ENCODE measurements at places on chromosomes 12 and 14.

DNA sequence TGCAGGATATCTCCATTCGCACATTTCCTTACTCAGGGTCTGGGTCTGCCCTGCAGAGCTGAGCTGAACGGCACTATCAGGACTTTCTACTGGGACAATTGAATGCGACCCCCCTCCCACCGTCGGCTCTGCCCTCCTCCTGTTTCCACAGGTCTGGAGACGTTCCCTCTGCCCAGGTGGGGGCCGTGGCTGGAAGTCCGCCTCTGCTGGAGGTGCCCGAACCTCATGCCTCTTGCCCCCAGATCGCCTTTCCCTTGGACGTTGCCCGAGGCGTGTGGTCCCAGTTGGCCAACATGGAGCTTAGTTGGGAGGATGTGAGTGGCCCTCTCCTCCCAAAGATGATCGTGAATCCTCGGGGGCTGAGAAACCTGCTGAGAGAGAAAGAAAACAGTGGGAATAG is 21.2 kb upstream of the KLC1 start:
- no peak for DNase-seq

- peak; percentile 52 for DNase-seq
Measured at GRCh38 chr12:6273541-6274230, 36.8 kb upstream of the PLEKHG6 start.

DNA sequence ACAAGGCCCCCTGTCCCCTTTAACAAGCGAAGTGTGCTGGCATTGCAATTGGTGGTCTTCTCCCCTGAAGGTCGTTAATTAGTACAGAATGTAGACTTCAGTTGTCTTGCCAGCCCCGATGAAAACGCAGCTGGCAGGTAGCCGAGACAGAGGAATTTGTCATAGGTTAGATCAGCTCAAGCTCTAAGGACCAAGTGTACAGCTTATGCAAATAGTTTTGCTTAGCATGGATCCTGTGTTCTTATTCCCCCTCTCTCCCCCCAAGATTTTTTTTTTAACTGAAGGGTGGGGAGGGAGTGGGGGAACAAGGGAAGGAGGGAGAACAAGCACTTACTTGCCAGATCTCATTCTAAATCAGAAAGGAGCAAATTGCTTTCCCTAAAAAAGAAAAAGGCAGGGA is 58.6 kb upstream of the PARP11 start:
- DNase-seq: no peak

DNA sequence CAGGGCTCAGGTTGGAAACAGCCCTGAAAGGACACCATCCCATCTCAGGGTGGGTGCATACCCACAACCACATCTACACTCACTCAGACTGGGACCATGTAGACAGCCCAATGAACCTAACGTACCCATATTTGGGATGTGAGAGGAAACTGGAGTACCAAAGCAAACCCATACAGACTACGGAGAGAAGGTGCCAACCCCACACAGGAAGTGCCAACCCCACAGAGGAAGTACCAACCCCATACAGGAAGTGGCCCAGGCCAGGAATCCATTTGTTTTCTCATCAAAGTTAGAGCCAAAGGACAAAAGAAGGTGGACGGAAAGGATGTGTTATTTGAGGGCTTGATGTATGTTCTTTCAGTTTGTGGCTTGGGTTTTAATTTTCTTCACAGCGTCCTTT is 19.5 kb upstream of the SPIC start:
- no peak for DNase-seq

DNA sequence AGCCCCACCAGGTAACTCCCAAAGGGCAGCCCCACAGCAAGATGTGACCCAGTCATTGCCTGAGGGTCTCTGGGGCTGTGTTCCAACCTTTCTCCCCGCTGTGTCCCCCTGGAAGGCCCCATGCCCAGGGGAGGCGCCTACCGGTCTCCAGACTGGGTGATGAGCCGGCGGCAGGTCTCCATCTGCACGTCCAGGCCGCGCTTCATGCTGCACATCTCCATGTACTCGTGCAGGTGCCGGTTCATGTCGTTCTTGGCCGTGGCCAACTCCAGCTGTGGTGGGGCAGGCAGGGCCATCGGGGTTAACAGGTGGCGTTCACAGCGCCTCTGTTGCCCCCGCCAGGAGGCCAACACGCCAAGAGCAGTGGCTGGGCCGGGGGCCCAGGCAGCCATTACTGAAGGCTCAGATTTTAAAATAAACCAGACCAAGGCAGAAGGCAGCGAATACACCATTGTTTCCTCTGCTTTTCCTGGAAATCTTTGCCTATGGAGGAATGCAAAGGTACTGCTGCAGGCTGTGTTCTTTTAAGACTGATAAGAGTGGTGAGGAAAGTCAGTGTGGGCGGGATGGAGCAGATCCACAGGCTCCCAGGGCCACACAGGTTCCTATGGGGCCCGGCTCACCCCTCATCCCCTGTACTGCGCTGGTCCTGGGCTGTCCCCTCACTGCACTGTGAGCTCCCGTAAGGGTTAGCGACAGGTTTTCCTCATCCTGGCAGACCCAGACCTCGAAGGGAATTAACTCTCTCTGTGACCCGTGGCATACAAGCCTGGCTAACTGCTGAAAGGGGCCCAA is 7.3 kb downstream of the GAPDH start:
- no peak for DNase-seq

DNA sequence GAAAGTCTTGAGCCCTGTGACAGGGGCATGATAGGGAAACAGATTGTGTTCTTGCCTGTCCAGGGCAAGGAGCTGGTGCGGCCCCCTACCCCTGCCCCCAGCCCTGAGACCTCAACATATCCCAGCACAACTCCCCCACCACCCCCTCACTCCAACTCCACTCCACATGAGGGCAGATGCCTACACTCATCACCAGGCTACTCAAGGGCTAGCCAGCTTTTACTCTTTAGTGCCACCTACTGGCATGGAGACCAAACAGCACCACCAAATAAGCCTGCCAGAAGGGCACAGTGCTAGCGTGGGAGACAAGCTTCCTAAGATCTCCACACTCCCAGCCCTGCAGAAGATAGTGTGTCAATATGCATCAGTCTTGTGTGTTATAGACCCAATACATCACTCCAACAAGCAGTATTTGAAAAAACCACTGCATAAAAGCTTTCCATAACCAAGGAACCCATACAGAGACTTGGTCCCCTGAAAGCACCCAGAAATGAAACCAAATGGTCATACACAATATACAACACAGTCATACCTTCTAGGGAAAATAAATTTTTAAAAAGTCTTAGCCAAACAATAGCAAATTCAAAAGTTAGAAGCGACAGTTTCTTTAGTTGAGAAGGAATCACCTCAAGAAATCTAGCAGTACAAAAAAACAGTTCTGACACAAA is 154.4 kb downstream of the KCNK10 start:
- peak; percentile 46 for DNase-seq

- peak; percentile 19 for DNase-seq
Measured at GRCh38 chr12:130765186-130765659, 49.1 kb upstream of the RIMBP2 start.

DNA sequence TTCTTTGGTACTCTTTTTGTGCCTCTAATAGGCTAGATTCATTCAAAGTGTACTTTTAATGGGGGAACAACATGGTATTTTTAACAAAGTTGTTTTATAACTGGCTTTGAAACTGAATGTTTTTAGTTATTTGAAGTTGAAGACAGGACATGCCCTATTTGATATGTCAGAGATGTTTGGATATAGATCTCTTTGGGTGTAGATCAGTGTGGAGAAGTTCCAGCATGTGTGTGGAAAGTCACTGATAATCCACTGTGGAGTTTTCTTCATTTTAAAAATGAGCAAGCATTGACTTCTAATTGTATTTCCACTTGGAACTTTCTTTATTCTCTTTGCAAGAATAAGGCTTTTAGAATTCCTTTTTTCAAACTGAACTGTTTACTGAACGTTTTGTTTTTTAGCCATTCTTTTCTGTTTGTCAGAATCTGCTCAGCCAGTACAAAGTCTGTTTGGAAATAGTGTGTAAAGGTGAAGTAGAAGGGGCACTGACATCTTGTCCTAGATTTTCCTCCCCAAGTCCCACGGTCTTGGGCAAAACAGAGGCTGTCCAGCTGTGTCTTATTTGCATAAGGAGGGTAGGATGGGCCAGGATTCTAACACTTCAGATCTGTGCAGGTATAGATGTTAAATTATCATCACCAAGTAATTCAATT is 35.0 kb downstream of the TDP1 start:
- no peak for DNase-seq

- DNase-seq: no peak
Measured at GRCh38 chr14:102825307-102826095, 48.3 kb downstream of the TRAF3 start.

- no peak for DNase-seq
Measured at GRCh38 chr14:77364146-77364545, 12.7 kb downstream of the TMED8 start.

DNA sequence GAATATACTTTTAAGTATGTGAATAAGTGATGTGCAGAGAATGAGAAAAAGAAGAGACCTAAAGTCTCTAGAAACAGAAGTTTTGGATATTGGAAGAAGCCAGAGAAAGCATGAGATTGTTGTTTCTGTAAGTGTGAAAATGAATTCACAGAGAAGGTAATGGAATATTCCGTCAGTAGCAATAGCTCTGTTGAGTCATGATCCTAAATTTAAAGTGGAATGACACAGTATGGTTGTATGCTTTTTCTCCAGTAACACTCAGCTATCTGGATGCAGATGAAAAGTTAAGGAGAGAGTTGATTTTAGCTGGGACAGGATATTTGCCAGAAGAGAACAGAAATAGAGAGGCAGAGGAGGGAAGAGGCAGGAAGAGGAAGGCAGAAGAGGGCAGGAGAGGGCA is 1166.3 kb downstream of the GALC start:
- DNase-seq: no peak

DNA sequence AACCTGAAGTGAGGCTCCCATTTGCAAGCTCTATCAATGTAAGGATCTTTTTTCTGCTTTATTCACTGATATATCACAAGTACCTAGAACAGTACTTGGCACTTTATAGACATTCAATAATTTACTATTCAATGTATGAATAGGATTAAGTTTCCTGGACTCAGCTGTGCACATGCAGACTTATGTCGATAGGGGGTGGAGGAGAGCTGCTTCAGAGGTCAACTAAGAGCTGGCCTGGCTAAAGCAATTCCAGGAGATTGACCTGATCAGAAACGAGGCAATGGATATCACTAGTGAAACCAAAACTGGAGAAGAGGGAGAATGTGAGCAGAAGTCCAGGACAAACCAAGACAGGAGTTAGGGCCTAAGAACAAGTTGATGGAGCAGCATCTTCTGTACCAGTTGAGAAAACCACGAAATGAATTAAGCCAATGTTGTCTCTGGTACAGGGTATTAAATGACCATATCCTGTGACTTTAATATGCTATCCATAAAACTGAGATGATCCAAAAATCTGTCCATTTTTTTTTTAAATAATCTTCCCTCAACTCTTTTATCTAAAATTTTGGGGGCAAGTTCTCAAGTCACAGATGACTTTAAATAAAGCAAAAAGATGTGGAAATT is 169.2 kb downstream of the PIK3C2G start:
- DNase-seq: no peak

DNA sequence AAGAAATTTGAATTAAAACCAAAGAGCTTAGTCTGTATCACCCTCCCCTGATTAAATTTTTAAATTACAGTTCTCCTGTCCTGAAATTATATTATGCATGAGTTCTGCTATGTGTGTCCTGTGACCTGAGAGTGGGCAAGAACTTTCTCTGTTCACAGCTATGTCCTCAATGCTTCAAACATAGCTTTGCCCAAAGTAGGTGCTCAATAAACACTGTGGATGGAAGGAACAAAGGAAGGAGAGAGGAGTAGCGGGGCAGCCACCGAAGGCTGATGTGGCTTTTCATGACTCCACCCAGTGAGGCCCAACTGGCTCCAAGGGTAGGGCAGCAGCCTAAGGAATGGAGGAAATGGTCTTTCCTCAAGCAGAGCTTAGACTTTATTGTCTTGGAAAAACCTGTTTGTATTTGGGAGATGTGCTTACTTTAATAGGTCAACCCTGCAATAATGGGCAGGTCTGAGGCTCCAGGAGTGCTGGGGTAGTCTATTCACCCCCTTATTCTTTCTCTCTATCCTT is 7.6 kb upstream of the MARK3 start:
- DNase-seq: no peak

DNA sequence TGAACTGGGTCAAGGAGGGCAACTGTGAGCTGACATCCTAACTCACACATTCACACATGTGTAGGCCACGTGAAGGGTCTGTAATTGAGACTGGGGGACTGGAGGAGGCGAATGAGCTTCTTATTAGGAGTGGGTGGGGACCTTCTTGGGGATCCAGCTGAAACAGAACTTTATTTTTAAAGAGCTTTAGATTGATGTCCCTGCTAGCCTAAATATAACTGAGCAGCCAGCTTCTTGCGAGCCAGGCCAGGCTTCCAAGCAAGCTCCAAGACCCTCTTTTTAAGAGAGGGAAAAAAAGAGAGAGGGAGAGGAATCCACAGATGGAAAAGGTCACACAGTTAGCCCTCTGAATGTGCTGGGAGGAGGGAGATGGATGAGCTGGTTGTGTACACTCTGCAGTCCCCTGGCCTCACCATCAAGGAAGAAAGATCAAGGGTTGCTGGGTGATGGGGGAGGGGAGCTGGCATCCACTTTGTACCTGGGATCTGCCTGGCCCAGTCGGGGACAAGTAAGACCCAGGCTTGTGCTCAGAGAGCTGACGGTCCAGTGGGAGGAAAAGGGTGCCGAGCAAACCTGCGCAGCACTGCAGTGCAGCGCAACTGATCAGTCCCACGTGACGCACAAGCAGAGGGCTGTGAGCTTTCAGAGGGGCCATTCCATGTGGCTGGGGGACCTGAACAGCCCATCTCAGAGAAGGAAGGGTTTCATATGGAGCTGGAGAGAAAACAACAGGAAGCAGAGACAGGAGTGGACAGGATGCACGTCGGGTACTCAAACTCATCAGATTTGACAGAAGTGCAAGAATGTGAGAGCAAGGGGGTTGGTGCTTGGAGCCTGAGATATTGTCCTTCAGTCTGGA is 154.5 kb downstream of the ZFP36L1 start:
- DNase-seq: peak; percentile 33

- no peak for DNase-seq
Measured at GRCh38 chr14:103501921-103502669, 20.5 kb downstream of the CKB start.

- no peak for DNase-seq
Measured at GRCh38 chr14:73888460-73888725, 1.7 kb downstream of the ZNF410 start.

GRCh38 chr12:117671734-117672133 is 297.1 kb downstream of the KSR2 start:
- no peak for DNase-seq

- no peak for DNase-seq
Measured at GRCh38 chr12:12017135-12017581, 53.6 kb upstream of the BCL2L14 start.

DNA sequence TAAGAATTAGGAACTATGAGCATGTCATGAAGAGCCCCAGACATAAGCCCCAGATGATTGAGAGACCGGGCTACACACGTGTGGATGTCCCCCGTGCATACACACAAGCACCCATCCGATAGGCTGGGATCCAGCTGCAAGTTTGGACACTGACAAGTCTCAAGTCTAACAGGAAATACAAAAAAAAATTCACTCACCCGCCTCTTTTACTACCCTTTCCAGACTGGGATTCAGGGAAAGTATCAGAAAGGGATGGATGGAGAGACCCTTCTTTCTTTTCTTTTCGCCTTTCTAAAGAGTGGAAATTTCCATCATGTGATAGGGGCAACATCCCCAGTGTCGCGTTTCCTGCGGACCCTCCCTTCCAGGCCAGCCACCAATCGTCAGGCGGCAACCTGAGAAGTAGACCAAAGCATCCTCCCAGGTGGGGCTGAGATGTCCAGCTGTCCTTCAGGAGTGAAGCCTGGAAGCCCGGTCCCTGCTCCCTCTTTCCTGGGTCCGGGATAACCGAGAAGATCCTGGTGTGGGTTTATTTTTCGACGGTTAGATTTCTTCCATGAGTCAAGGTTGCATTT is 6.4 kb upstream of the SLC38A4 start:
- no peak for DNase-seq

Measured in stimulated activated effector memory CD8-positive, alpha-beta T cell treated with anti-CD3 and anti-CD28 coated beads, Interleukin-12 subunit alpha, Interleukin-12 subunit beta, amount 100 ng/mL, for 72 hours (primary cell).